ENCODE measurements at places on chromosomes 11 and 22. TPM values are rescaled to one million over a fixed set of nuclear protein-coding genes. Genes with fewer than 3 reads are reported as not detected.
A peak's percentile ranks its signal among the peaks of the same experiment; 100 is the strongest.

- peaks cover 4% of the 10 kb centered on the region for H3K4me1 ChIP-seq
- no peak for DNase-seq
- H3K4me3 ChIP-seq = no peak overlapping the region
- no peaks in the 10 kb centered on the region for H3K36me3 ChIP-seq
- no peak overlapping the region for H3K27ac ChIP-seq
- peaks cover 23% of the 10 kb centered on the region for H3K27me3 ChIP-seq
Observed at GRCh38 chr11:65785319-65786007, 1.4 kb upstream of the OVOL1 start.

DNA sequence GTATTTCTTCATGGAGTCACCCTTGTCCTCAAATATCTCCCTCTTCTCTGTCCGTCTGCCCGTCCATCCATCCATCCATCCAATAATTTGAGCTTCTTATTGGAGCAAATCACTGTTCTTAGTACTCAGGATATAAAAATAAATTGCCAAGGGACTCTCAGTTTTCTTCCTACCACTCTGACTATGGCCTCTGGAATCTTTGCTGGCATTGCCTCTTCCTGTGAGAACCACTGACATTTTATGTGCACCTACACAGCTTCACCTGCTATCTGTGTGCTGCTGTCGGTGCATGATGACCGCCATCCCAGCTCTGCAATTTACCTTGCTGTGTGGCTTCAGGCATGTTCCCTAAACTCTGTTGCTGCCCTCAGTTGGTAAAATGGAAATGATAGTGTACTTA, 37.9 kb downstream of the TEAD1 start:
- no peaks in the 10 kb centered on the region for H3K4me1 ChIP-seq
- H3K27me3 ChIP-seq = no peaks in the 10 kb centered on the region
- H3K27ac ChIP-seq = no peak overlapping the region

DNA sequence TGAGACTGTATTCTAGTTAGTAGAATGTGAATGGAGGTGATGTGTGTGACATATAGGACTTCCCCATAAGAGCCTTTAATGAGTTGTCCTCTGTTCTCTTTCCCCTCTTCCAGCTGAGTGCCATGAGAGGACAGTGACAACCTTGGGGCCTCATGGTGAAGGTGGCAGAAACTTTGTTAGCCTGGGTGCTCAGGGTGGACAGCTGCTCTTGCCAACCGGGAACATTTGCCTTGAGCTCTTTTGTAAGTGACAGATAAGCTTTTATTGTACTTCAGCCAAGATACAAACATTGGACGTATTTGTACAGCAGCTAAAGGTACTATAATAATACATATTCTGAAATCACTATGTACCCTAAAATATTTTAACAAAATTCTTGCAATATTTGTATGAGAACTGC, 33.0 kb upstream of the PLET1 start:
- H3K27me3 ChIP-seq = no peaks in the 10 kb centered on the region
- peaks cover 11% of the 10 kb centered on the region for H3K4me1 ChIP-seq
- H3K27ac ChIP-seq = peak overlapping the region; percentile 88

The NEFH gene
- 0.32 TPM for total RNA-seq

GRCh38 chr11:120305286-120305685, 19.8 kb upstream of the TLCD5 start:
- DNase-seq = no peak
- no peak overlapping the region for H3K27ac ChIP-seq
- no peaks in the 10 kb centered on the region for H3K36me3 ChIP-seq
- no peaks in the 10 kb centered on the region for H3K27me3 ChIP-seq
- no peak overlapping the region for H3K4me3 ChIP-seq

GRCh38 chr11:113315811-113316210, 1.4 kb downstream of the TTC12 start:
- H3K36me3 ChIP-seq = peaks cover 7% of the 10 kb centered on the region
- no peaks in the 10 kb centered on the region for H3K4me1 ChIP-seq
- no peak overlapping the region for H3K27ac ChIP-seq
- no peak overlapping the region for H3K4me3 ChIP-seq

The KCNJ1 gene
- total RNA-seq = not detected

DNA sequence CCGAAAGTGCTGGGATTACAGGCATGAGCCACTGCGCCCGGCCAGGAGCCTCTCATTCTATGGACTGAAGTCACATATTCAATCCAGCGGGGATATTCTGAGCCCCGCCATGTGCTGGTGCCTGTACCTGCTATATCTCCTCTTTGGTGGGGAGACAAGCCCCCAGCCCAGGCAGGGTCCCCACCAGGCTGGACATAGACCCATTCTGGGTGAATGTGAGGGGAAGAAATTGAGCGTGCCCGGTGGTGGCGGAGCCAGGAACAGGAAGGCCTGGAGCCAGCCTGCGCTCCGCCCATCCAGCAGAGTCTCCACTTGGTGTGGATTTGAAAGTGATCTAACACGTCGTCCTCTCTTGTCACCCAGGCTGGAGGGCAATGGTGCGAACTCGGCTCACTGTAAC, 38.0 kb upstream of the CSNK1E start:
- no peaks in the 10 kb centered on the region for H3K4me1 ChIP-seq
- H3K27me3 ChIP-seq = no peaks in the 10 kb centered on the region
- H3K27ac ChIP-seq = no peak overlapping the region
- DNase-seq = no peak
- no peak overlapping the region for H3K4me3 ChIP-seq
- no peaks in the 10 kb centered on the region for H3K36me3 ChIP-seq

DNA sequence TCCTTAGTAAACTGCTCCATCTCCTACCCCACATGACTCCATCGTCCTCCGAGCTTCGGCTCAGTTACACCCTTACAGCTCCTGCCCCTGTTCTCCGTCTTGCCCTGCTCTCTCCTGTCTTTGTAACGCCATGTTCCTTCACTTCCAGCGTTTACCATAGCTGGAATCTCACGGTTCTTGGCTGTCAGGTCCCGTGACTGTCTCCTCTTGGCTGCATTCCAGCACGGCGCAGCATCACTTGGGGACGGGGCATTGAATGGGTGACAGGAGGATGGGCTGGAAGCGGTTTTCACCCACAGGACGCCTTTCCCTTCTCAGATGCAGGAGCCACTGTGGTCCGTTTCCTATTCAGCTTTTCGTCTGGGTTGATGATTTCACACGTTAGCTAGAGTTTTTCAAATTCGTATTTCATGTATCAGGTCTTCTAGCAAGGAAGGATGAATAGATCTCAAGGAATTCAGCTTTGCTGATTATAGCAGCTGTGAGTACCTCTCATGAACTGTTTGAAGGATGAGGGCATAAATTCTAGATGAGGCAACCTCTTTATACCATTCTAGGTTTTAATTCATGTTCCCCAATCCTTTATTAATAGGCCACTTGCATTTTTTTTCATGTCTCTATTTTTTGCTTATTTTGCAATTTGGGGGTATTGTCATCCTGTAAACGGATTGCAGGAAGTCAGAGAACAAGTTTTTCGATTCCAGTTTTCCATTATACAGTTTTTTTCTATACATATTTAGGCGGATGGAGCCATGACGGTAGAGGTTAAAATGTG, 29.1 kb downstream of the ZBED4 start:
- DNase-seq = no peak
- no peaks in the 10 kb centered on the region for H3K4me1 ChIP-seq
- no peak overlapping the region for H3K27ac ChIP-seq
- H3K36me3 ChIP-seq = peaks cover 49% of the 10 kb centered on the region
- no peaks in the 10 kb centered on the region for H3K27me3 ChIP-seq

The OR52A5 gene
- total RNA-seq = not detected

The ALG8 gene
- total RNA-seq = 27.0 TPM

GRCh38 chr11:72278905-72279304, 34.9 kb upstream of the PHOX2A start:
- no peaks in the 10 kb centered on the region for H3K36me3 ChIP-seq
- H3K27ac ChIP-seq = no peak overlapping the region
- no peaks in the 10 kb centered on the region for H3K27me3 ChIP-seq
- H3K4me3 ChIP-seq = no peak overlapping the region

DNA sequence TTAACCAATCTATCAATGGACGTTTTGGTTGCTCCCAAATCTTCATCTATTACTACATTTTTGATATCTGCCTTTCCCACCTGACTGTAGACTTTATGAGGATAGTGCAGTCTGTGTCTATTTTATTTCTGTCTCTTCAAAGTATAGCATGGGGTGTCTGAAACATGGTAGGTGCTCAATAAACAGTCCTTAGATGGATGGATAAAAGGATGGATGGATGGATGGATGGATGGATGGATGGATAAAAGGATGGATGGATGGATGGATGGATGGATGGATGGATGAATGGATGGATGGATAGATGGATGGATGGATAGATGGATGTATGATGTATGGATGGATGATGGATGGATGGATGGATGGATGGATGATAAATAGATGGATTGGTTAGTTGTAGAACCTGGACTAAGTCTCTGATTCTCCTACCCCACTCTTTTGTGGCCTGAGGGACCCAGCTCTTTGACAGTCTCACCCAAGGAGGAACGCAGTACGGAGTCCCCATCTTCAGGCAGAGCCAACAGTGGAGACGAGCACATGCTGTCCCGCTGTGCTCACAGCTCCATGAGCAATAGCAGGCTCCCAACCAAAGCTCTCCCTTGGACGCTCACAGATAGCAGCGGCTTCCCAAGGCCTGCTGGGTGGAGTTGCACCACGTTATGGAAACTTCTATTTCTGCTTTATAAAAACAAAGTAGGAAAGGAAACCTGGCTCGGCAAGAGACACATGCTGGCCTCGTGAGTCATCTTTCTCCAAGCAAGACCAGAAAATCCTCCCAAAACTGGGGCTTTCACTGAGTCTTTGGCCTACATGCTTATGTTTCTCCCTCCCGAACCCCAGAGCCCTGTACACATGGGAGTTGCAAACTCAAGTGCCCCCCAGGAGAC, 448.0 kb downstream of the MIAT start:
- peak; percentile 72 for DNase-seq
- no peaks in the 10 kb centered on the region for H3K27me3 ChIP-seq
- peaks cover 46% of the 10 kb centered on the region for H3K4me1 ChIP-seq
- no peak overlapping the region for H3K4me3 ChIP-seq

DNA sequence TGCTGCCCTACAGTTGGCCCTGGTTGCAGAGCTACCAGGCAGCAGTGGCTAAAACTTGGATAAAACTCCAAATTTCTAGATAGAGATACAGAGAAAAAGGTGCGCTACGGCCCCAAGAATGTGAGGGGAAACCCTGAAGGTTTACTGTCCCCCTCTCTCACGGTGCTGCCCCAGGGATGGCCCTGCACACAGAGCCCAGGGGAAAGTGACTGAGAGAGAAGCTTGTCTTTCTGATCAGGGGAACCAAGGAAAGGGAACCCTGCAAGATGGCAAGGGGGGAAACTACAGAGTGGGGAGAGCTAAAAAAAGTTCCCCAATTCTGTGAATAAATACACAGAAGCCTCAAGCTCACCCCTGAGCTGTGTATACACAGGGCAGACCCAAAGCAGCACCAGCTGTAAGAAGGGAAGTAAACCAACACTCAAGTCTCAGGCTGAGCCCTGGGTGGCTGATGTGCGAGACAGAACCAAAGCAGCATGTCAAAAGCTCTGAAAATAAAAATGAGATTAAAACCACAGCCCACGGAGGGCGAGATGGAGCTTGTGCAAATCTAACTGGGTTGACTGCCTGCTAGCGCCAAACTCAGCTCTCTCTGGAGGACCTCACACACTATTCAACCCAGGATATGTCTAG, 22.1 kb downstream of the GNB1L start:
- H3K36me3 ChIP-seq = no peaks in the 10 kb centered on the region
- no peak overlapping the region for H3K4me3 ChIP-seq
- H3K4me1 ChIP-seq = no peaks in the 10 kb centered on the region

GRCh38 chr11:61384271-61385242, 7.8 kb upstream of the TMEM216 start:
- no peak overlapping the region for H3K4me3 ChIP-seq
- H3K27me3 ChIP-seq = no peaks in the 10 kb centered on the region
- no peak overlapping the region for H3K27ac ChIP-seq
- no peak for DNase-seq
- no peaks in the 10 kb centered on the region for H3K36me3 ChIP-seq

DNA sequence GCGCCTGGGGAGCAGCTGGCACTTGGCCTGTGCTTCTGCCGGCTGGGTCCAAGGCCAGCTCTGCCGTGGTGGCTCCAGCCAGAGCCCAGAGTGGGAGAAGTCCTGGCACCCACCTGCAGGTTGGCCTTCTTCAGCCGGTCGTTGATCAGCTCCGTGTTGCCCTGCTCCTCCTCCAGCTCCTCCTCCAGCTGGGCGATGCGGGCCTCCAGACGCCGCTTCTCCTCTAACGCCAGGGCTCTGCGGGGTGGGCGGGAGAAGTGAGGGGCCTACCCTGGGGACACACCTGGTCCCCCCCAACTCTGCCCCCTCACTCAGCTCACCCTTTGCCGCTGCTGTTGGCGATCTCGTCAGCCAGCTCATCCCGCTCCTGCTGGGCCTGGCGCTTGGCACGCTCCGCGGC, 32.6 kb downstream of the APOL1 start:
- no peak for DNase-seq
- no peaks in the 10 kb centered on the region for H3K27me3 ChIP-seq
- H3K27ac ChIP-seq = peak overlapping the region; percentile 57
- peaks cover 100% of the 10 kb centered on the region for H3K36me3 ChIP-seq
- H3K4me3 ChIP-seq = no peak overlapping the region
- H3K4me1 ChIP-seq = peaks cover 3% of the 10 kb centered on the region

DNA sequence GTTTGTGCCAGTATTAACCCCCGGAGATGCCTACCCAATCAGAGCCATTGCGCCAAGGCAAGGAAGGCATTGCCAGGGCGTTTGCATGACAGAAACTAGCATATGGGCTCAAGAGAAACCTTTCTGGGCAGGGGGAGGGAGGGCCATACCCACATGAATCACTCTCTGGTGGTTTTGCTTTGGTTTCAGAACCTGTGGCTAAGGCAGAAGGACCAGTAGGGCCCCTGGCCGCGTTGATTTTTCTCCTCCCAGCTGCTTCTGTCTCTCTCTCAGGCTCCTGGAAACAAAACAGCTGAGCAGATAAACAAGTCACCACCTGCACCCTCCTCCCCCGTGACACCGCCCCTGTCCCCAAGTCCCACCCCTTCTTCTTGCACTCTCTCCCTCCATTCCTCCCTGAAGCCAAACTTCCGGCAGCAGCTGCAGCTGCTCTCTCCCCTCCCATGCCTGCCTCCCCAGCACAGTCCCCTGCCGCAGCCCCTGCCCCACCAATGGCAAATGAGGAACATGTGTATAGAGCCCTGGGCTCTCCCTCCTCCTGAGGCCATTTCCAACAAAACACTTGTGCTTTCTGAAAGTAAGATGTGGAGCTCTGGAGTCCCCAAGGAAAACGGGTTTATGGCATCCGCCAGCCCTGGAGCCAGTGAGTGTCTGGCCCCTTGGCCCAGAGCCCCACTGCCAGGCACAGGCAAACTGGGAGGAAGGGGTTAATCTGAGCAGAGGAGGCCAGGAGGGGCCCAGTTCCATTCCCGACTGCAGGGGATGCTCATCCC, 39.0 kb upstream of the ADA2 start:
- no peaks in the 10 kb centered on the region for H3K36me3 ChIP-seq
- no peak overlapping the region for H3K27ac ChIP-seq
- no peak for DNase-seq
- H3K4me1 ChIP-seq = no peaks in the 10 kb centered on the region
- peak overlapping the region; percentile 18 for H3K4me3 ChIP-seq

GRCh38 chr11:64713016-64713707, 9.8 kb downstream of the NRXN2 start:
- no peak for DNase-seq
- no peaks in the 10 kb centered on the region for H3K36me3 ChIP-seq
- peaks cover 30% of the 10 kb centered on the region for H3K27me3 ChIP-seq
- peak overlapping the region; percentile 21 for H3K4me3 ChIP-seq
- no peaks in the 10 kb centered on the region for H3K4me1 ChIP-seq

- DNase-seq = no peak
- H3K36me3 ChIP-seq = no peaks in the 10 kb centered on the region
- H3K4me3 ChIP-seq = no peak overlapping the region
- no peak overlapping the region for H3K27ac ChIP-seq
- no peaks in the 10 kb centered on the region for H3K27me3 ChIP-seq
Observed at GRCh38 chr11:1943977-1944376, 3.2 kb upstream of the MRPL23 start.

Data from ascending aorta (tissue), 2 donors.